ENCODE measurements at places on chromosomes 12 and 14. TPM values are rescaled to one million over a fixed set of nuclear protein-coding genes. Genes with fewer than 3 reads are reported as not detected.

GRCh38 chr12:96824074-96824837 lies 82.8 kb upstream of the NEDD1 start:
- no peaks in the 10 kb centered on the region for H3K27me3 ChIP-seq
- no peak for DNase-seq
- no peaks in the 10 kb centered on the region for H3K36me3 ChIP-seq
- no peak overlapping the region for H3K4me3 ChIP-seq
- H3K4me1 ChIP-seq, result no peaks in the 10 kb centered on the region
- H3K27ac ChIP-seq, result no peak overlapping the region

DNA sequence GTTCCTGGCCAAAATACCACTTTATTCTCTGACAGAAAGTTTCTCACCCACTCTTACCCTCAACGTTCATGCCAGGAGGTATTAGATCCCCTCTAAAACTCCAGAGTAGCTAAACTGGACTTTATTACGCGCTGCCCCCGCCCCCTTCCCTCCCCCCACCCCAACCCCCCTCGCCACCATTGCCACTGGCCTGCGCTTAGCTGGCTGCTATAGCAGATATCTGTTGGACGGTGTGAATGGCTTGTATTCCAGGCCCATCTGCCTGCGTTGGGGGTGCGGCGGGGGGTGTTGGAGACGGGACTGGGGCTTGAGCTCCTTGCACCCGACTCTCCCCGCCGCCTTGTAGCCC lies 564 bp upstream of the THTPA start:
- H3K27me3 ChIP-seq, result no peaks in the 10 kb centered on the region
- H3K27ac ChIP-seq, result peak overlapping the region; percentile 95
- DNase-seq, result no peak
- H3K4me3 ChIP-seq, result peak overlapping the region; percentile 92
- H3K36me3 ChIP-seq, result peaks cover 23% of the 10 kb centered on the region
- H3K4me1 ChIP-seq, result peaks cover 13% of the 10 kb centered on the region

DNA sequence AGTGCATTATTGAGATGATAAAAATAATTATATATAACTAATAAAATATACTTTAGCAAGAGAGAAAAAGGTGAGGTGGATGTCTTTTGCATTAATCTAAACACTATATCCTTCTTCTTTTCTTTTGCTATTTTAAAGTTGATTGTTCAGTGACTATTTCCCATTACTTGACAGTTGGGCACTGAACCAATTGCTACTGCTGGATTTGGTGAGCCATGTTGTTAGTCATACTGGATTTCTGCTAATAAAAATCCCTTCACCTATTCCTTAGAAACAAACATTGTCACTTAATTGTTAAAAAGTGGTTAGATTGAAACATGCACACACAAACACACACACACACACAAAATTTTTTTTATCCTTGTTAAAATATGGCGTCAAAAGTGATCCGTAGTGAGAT lies 251.6 kb upstream of the ALG10 start:
- H3K27me3 ChIP-seq, result no peaks in the 10 kb centered on the region
- H3K27ac ChIP-seq, result no peak overlapping the region
- H3K4me3 ChIP-seq, result no peak overlapping the region
- no peak for DNase-seq

DNA sequence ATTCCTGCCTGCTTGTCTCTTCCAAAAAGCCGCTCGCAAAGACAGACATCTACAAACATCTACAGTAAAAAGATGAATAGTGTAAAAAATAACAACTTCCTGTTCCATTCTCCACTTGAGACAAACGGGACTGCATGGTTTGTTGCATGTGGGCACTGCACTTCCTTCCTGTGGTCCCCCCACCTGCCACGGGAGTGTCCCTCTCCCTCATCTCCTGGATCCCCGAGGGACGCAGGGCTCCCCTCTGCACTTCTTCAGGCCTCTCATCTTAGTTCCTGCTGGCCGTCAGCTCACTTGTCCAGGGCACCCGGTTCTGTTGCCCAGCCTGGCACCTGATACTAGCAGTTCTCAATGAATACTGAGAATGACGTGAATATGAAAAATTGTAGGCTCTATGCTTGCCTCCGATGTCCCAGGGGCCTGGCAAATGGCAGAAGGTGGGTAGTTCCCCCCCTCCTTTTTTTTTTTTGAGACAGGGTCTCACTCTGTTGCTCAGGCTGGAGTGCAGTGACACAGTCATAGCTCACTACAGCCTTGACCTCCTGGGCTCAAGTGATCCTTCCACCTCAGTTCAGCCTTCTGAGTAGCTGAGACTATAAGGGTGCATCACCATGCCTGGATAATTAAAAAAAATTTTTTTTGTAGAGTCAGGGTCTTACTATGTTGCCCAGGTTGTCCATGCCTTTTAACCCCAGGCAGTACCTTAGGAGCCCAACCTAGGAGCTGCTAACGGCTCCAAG lies 3.5 kb upstream of the KLC1 start:
- peaks cover 9% of the 10 kb centered on the region for H3K4me1 ChIP-seq
- H3K27ac ChIP-seq, result peak overlapping the region; percentile 19
- no peaks in the 10 kb centered on the region for H3K36me3 ChIP-seq
- no peak for DNase-seq
- H3K4me3 ChIP-seq, result no peak overlapping the region

DNA sequence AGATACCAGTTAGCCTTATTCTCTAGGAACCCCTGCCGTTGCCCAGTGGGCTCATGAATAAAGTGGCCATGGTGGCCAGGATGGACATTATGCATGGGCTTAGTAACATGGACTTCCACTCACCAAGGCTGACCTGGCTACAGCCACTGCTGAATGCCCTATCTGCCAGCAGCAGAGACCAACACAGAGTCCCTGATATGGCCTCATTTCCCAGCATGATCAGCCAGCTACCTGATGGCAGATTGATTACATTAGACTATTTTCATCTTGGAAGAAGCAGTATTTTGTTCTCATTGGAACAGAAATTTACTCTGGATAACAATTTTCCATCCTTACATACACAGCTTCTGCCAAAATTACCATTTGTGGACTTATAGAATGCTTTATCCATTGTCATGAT lies 16.2 kb upstream of the LPCAT3 start:
- H3K4me3 ChIP-seq, result no peak overlapping the region
- no peak for DNase-seq
- no peak overlapping the region for H3K27ac ChIP-seq
- no peaks in the 10 kb centered on the region for H3K27me3 ChIP-seq
- no peaks in the 10 kb centered on the region for H3K36me3 ChIP-seq
- H3K4me1 ChIP-seq, result peaks cover 6% of the 10 kb centered on the region

DNA sequence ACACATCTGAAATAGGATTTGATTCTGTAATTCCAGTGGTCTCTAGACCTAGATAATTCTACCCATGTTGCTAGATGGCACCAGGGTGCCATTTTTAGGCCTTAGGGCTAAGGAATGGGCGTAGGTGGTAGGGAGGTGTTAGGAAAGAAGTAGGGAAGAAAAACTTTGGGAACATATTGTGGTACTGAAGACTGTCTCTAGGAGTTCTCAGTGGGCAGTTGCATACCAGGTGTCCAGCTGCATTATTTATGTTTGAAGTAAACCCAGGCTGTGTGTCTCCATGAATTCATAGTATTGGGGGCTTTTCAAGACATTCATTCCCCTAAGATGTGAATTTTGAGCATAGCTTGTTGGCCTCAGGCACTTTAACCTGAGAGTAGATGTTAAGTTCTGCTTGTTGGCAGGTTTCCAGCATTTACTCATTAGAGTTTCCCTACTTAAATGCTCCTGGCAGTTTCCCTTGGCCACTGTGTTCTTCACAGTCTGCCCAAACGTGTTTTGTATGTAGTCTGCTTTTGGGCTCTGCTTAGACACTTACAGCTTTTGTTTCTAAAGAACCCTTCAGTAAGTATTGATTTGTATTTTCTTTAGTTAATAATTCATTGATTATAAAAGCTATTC lies 31.5 kb upstream of the CCT2 start:
- H3K4me3 ChIP-seq, result no peak overlapping the region
- peaks cover 38% of the 10 kb centered on the region for H3K4me1 ChIP-seq
- peak overlapping the region; percentile 43 for H3K27ac ChIP-seq

GRCh38 chr12:84793558-84794367 lies 118.8 kb downstream of the SLC6A15 start:
- no peaks in the 10 kb centered on the region for H3K27me3 ChIP-seq
- H3K4me3 ChIP-seq, result no peak overlapping the region
- H3K36me3 ChIP-seq, result no peaks in the 10 kb centered on the region
- DNase-seq, result peak; percentile 8
- no peak overlapping the region for H3K27ac ChIP-seq

DNA sequence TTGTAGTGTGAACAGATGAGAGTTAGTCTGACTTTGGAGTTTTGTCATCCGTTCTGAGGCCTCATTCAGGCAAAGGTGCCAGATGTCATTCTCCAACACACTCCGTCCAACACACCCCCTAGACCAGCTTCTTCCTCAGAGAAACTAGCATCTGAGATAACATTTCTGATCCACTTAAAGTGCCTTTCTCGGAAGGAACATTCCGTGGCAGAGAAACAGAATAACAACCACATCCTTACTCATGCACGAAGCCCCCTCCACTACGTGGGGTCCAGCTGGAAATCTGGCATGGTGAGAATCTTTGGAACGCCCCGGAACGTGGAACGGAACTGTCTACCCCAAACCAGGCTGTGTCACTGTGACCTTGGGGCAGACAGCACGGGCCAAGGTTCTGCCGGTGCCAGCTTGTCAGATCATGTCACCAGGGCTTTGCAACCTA lies 17.0 kb upstream of the BCL7A start:
- DNase-seq, result no peak
- H3K27me3 ChIP-seq, result no peaks in the 10 kb centered on the region
- peaks cover 6% of the 10 kb centered on the region for H3K4me1 ChIP-seq
- no peak overlapping the region for H3K27ac ChIP-seq
- H3K36me3 ChIP-seq, result peaks cover 5% of the 10 kb centered on the region

GRCh38 chr12:80352474-80352873 lies 91.6 kb upstream of the PTPRQ start:
- H3K27me3 ChIP-seq, result peaks cover 25% of the 10 kb centered on the region
- no peak overlapping the region for H3K27ac ChIP-seq
- H3K36me3 ChIP-seq, result no peaks in the 10 kb centered on the region
- H3K4me1 ChIP-seq, result no peaks in the 10 kb centered on the region

- H3K36me3 ChIP-seq, result no peaks in the 10 kb centered on the region
- no peaks in the 10 kb centered on the region for H3K4me1 ChIP-seq
- peaks cover 34% of the 10 kb centered on the region for H3K27me3 ChIP-seq
- H3K4me3 ChIP-seq, result no peak overlapping the region
- H3K27ac ChIP-seq, result no peak overlapping the region
- peak; percentile 32 for DNase-seq
Observed at GRCh38 chr12:54592316-54592715, 3.9 kb upstream of the PPP1R1A start.

GRCh38 chr12:47735649-47736048 lies 10.4 kb upstream of the ENDOU start:
- peaks cover 10% of the 10 kb centered on the region for H3K4me1 ChIP-seq
- H3K4me3 ChIP-seq, result no peak overlapping the region
- no peak overlapping the region for H3K27ac ChIP-seq

GRCh38 chr14:90522571-90523191 lies 125.9 kb downstream of the CALM1 start:
- H3K4me3 ChIP-seq, result no peak overlapping the region
- H3K27me3 ChIP-seq, result no peaks in the 10 kb centered on the region
- no peaks in the 10 kb centered on the region for H3K36me3 ChIP-seq
- peaks cover 10% of the 10 kb centered on the region for H3K4me1 ChIP-seq
- DNase-seq, result peak; percentile 13

- H3K36me3 ChIP-seq, result no peaks in the 10 kb centered on the region
- H3K27me3 ChIP-seq, result no peaks in the 10 kb centered on the region
- no peak overlapping the region for H3K4me3 ChIP-seq
- H3K27ac ChIP-seq, result no peak overlapping the region
Observed at GRCh38 chr12:58765076-58765475, 155.2 kb downstream of the LRIG3 start.

- peaks cover 33% of the 10 kb centered on the region for H3K27me3 ChIP-seq
- H3K27ac ChIP-seq, result no peak overlapping the region
- DNase-seq, result no peak
- H3K36me3 ChIP-seq, result no peaks in the 10 kb centered on the region
- H3K4me1 ChIP-seq, result peaks cover 20% of the 10 kb centered on the region
Observed at GRCh38 chr14:92923744-92924103, 774 bp downstream of the CHGA start.

GRCh38 chr12:100219328-100220109 lies 18.9 kb downstream of the ACTR6 start:
- no peaks in the 10 kb centered on the region for H3K27me3 ChIP-seq
- H3K4me3 ChIP-seq, result no peak overlapping the region
- H3K27ac ChIP-seq, result no peak overlapping the region
- H3K36me3 ChIP-seq, result peaks cover 73% of the 10 kb centered on the region
- DNase-seq, result no peak

DNA sequence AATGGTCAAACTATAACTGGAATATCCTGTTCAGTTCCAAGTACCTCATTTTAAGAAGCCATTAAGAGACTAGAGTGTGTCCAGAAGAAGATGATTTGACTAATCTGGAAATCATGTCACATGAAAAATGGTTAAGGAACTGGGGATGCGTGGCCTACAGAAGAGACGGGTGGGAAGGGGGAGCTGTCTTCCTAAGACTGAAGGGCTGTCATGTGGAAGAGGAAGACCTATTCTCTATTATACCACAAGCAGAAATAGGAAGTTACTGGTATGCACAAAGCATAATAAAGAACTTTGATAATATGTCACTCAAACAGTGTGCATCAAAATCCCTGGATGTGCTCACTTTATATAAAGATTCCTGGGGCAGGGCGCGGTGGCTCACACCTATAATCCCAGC lies 50.3 kb downstream of the HECTD4 start:
- no peaks in the 10 kb centered on the region for H3K4me1 ChIP-seq
- no peak overlapping the region for H3K4me3 ChIP-seq
- H3K36me3 ChIP-seq, result peaks cover 9% of the 10 kb centered on the region
- no peak for DNase-seq
- no peak overlapping the region for H3K27ac ChIP-seq
- no peaks in the 10 kb centered on the region for H3K27me3 ChIP-seq

DNA sequence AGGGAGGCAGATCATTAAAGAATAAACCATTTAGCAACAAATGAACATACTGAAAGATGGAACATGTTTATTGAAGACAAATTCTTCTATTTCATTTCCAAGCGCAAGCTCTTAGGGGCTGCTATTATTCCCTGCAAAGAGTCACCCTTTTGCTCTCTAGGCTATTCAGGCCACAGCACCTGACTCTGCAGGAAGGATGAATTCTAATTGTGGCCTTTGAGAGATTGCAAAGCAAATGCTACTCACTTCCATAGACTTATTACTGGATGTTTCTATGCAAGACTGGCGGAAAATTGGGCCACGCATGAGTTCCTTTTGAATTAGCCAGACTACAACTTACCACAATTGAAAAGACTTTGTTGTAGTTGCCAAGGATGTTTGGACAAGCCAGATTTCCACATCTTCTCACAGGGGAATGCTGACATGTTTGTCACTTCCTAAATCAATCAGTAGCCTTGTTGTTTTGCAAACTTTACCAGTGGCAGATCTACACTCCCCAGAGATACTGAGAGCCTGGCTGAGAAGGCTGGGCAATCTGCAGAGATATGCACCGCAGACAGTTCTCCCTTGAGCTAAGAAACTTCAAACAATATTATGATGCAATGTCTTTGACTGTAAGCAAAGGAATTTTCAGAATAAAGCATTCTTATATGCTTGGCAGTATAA lies 334.3 kb upstream of the SYT1 start:
- peak; percentile 8 for DNase-seq
- no peaks in the 10 kb centered on the region for H3K4me1 ChIP-seq
- no peaks in the 10 kb centered on the region for H3K27me3 ChIP-seq
- no peak overlapping the region for H3K4me3 ChIP-seq
- no peaks in the 10 kb centered on the region for H3K36me3 ChIP-seq
- H3K27ac ChIP-seq, result no peak overlapping the region

Gene TEAD4
- total RNA-seq, result 33.8 TPM

Gene CLEC9A
- total RNA-seq, result not detected

Gene EML5
- 0.54 TPM for total RNA-seq

Gene C12orf57
- 176 TPM for total RNA-seq

Gene RFX4
- total RNA-seq, result not detected

Gene KRT1
- total RNA-seq, result not detected

Gene DPPA3
- not detected for total RNA-seq

Gene BATF
- total RNA-seq, result not detected

Gene GPR68
- total RNA-seq, result 0.10 TPM

Gene SLC24A4
- not detected for total RNA-seq

Gene SMAGP
- total RNA-seq, result 17.4 TPM

Gene TBK1
- 23.0 TPM for total RNA-seq

Gene DEPDC4
- 1.4 TPM for total RNA-seq
